ENCODE measurements at places on chromosomes 16 and 17.

DNA sequence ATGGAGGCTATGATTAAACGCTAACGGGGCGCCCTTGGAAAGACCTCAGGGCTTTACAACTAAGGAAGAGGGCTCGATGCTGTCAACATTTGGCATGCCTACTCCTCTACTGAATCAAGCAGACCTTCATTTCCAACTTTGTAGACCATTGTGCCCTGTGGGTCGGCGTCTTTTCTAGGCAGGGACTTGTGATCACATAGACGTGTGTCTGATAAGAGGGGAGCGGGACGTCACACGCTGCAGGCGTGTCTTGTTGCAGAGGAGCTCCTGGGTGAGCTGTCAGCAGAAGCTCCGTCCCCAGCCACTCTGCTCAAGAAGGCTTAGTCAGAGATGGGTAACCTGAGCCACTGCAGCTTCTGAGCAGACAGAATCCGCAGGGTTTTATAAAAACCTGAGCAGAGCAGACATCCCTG lies 2.8 kb downstream of the MAPK8IP3 start:
- no peak for DNase-seq

DNA sequence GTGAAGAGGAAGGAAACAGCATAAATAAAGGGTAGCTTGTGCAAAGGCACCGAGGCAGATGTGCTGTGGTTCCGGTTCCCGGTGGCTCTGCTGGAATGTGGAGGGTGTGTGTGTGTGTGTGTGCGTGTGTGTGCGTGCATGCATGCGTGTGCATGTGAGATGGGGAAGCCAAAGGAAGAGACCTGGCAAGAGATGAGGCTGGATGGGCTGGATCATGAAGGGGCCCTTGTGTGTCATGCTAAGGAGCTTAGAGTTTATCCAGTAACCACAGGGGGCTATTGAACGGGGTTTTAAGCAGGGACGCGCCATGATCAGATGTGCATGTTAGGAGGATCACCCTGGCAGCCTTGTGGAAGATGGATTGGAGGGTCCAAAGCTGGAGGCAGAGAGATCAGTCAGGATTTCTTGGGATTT lies 8.3 kb downstream of the WSCD1 start:
- DNase-seq, result no peak

GRCh38 chr16:4680673-4681470 lies 12.5 kb upstream of the NUDT16L1 start:
- DNase-seq, result no peak

DNA sequence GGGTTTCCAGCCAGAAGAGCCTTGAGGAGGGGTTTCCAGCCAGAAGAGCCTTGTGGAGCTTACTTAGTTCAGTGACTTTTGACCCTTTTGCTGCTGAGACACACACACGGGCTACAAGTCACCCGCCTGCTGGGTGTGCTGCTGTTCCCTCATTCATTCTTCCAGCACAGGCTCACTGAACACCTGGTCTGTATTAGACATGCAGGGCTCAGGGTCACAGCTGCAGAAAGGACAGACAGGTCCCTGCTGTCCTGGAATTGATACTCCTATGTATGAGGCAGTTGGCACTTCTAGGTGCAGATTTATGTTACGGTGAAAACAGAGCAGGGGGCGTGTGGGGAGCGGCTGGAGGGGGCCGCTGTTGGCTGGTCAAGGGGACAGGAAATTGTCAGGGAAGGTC lies 6.8 kb downstream of the CACNG4 start:
- no peak for DNase-seq

- no peak for DNase-seq
Observed at GRCh38 chr17:61416540-61417363, 17.1 kb downstream of the TBX2 start.

DNA sequence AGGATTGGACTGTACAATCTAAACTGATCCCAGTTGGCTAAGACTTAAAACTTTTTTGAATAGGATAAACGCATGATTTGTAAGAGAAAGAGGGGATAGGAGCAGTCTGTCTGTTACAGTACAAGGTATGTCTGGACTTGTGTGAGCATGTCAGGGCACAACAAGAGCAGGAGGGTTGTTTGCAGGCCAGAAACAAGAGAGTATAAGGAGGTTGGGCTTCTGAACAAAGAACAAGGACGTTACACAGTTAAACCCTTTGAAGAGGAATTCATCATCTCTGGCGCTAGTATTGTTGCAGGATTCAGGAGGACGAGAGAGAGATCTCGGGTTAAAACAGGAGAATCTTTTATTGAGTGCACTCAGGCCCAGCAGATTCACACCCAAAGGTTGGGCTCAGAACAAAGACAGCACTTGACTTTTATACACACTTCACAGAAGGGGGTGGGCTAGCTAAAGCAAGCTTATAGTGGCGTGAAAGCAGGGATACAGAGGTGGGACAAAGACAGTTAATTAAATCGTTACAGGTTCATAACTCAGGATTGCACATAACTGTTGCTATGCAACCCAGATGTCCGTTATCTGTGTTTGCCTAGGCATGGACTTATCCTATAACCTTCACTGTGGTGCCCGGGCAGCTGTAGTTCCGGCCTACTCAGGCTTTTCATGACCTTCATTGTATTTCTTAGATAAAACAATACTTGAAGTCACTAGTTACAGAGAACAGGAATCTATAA lies 34.3 kb downstream of the SEC14L1 start:
- no peak for DNase-seq

Measured in chondrocyte (in vitro differentiated cells).